Activated CD4-positive, alpha-beta T cell treated with anti-CD3 and anti-CD28 coated beads for 48 hours (primary cell): ENCODE measurements at places on chromosomes 5 and 9.

GRCh38 chr9:103804077-103804735 lies 289.9 kb upstream of the SMC2 start:
- DNase-seq, result no peak

DNA sequence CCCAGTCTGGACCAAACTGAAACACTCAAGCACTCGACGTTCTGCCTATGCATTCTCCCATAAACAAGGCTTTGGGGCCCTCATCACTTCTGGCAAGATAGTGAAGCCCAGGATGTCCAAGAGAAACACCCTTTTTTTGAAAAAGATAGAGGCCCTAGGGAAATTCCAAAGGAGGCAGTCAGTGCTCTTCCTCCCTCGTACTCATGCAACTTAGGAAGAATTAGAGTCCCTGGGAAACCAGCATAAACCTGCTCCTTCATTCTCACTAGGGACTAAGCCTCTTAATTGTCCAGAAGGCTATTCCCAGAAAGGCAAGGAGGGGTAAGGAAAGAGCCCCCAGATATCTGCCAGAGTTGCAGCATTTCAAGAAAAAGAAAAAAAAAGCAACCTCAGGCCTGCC lies 7.8 kb upstream of the RUSC2 start:
- no peak for DNase-seq

DNA sequence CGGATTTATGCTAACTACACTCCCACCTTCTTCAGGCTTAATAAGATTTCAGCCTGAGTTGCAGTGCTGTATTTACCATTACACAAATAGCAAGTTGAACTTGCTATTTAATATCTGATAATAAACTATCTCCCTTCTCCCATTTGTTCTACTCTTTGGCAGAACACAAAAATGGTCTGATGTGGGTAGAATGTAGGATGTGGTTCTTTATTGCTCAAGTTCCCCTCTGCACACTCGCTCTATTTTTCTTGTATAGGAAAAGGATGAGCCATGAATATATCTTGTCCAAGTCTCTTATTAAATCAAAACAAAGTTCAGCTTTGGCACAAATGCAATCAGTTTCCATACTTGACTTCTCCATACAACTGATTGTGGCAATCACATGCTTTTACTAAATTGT lies 37.2 kb upstream of the KIF2A start:
- no peak for DNase-seq

DNA sequence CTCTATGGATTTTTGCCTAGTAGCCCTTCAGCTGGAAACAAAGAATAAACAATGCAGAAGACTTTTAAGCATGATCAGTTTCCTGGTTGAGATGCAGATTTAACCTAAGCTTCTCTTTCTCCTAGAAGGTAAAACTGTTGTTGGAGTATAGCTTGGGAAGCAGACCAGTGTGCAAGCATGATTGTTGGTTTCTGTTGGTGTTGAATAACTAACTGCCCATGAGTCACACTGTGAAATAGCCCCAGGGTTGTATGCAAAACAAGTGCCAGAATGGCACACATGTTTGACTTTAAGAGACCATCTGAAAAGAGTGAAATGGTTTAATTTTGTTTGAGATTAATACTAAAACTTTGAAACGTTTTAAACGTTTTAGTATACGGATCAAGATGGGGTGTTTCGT lies 227.1 kb downstream of the ARHGEF28 start:
- no peak for DNase-seq

GRCh38 chr5:123208668-123209501 lies 119.8 kb downstream of the PRDM6 start:
- no peak for DNase-seq

- DNase-seq, result no peak
Observed at GRCh38 chr5:138960145-138960692, 85.1 kb upstream of the LRRTM2 start.

- peak; percentile 56 for DNase-seq
Observed at GRCh38 chr5:108749128-108749861, 1.6 kb downstream of the FER start.

DNA sequence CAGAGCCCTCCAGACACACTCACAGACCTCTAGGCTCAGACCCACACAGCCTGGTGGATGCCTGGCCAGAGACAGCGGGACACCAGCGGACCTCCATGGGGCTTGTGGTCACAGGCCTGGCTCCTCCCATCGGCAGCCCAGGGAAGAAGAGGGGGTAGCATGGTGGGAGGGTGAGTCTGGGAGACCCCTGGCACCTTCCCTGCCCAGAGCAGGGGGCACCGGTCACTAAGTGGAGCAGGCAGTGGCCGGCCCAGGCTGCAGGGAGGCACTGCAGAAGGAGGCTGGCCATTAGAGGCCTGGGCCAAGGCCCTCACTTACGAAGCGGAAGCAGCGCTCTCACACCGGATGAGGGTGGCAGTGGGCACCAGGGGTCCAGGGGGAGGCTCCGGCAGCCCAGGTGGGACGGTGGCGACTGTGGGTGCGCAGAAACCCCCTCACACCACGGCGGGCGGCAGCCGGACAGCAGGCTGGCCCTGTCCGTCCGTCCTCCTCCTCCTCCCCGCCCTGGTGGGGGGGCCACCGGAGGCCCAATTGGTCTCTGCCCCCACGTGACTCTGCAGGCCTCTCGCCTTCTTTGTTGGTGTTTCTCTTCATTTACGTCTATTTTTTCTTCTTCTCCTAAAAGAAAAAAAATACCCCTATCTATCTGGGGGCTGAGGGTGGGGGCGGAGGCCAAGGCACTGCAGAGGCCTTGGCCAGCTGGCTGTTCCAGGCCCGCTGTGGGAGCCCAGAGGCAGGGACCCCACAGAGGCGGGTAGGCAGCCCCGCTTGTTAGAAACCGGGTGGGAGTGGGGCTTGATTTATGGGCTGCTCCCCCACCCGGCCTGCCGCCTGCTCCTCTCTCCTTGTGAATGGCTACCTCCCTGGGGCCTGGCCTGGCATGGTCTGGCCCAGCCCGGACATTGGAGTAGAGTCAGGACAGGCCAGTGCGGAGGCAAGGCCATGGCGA lies at the start of gene NR5A1:
Gene NR5A1 (minus strand): TSS at position 469 of the 949 bp plus-strand sequence. CDS start 4,004 bp downstream, outside the sequence.
- DNase-seq, result no peak

- no peak for DNase-seq
Observed at GRCh38 chr9:12906646-12907045, 131.8 kb downstream of the LURAP1L start.

- DNase-seq, result no peak
Observed at GRCh38 chr5:142545650-142546322, 140.1 kb downstream of the FGF1 start.

- DNase-seq, result no peak
Observed at GRCh38 chr5:145976431-145977155, 40.2 kb downstream of the SH3RF2 start.

DNA sequence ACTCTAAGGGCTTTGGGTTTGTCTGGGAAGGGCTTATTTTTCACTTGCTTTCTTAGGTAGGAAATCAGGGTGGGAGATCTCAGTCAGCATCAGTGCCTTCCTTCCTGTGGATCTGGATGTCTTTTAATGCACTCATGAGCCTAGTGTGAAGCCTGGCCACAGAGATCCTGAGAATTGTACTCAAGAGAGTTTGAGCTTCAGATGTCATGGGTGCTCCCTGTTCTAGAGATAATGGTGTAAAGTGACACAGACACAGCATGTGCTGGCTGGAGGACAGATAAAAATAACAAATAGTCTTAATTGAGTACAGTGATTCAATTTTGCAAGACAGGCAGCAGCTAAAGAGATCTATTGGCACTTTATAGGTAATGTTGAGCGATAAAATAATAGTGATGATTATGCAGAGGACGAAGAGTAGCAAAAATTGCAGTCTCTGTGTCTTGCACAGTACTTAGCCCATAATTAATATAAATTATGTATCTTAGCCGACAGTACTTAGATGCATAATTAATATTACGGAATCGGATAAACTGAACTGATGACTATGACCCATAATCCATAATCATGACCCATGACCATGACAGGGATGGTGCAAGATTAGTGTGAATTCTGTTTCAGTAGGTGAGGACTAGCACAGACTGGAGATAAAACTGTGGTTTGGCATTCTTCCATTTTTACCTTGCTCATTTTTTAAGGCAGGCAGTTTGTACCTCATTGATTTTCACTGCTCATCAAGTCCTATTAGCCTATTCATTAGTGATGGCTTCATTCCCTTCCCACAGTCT lies 408.7 kb upstream of the PIK3R1 start:
- DNase-seq, result no peak

GRCh38 chr5:10856683-10857337 lies 95.8 kb upstream of the DAP start:
- peak; percentile 54 for DNase-seq

DNA sequence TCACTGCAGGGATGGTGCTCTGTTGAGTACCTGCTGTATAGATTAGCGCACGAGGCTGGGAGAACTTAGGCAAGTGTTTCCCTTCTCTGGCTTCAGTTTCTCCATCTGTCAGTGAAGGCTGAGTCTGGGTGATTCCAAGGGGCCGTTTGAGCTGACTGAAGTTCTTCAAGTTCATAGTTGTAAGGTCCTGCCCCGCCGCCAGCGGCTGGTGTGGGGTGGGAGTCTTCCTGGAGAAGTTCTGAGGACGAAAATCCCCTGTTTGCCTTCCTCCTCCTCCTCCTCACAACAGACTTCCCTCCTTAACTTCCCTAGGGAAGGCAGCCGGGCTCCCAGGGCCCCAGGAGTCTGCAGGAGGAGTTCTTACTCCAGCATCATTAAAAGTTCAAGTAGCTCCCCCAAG lies 1.7 kb upstream of the HRCT1 start:
- no peak for DNase-seq

DNA sequence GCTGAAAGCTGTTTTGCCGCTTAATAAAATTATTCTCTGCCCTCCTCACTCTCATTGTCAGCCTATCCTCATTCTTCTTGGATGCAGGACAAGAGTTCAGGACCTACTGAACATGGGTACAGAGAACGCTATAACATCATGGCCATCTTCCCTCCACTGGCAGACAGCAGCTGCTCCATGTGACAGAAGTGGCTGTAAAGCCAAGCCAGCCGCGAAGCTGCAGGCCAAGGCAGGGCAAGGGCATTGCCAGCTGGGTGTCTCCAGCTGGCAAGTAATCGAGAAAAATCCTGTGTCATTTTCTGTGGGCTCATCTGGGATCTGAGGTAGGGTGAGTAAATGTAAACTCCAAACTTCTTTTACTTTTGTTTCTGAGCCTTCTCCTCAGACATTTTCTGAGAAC lies 84.8 kb downstream of the SLC25A46 start:
- no peak for DNase-seq

DNA sequence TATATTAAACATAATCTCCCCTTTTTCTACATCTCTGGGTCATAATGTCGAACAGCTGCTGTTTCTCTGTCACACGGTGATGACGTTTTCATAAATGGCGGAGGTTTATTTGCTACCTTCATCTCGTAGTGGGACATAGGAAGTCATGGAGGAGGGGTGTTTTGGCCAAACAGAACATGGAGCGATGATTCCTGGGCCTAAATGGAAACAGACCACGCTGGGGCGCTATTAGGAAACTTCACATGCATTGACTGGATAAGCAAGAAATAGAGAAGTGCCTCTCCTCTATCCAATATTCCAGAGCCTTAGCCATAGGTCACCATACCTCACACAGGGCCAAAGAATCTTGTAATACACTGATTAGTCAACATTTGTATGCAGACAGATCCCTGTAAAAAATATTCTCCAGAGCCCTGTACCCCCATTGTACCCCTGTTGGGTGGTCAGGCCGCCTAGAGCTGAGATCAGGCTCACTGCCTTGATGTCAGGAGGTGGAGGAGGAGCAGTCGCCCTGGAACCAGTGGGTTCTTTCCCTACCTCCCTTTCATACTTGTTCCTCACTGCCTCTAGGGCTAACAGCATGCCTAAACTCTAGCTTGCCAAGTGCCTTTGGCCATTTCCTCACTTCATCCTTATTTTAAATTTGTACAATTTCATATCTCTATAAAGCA lies 77.8 kb upstream of the SPIN1 start:
- DNase-seq, result no peak

DNA sequence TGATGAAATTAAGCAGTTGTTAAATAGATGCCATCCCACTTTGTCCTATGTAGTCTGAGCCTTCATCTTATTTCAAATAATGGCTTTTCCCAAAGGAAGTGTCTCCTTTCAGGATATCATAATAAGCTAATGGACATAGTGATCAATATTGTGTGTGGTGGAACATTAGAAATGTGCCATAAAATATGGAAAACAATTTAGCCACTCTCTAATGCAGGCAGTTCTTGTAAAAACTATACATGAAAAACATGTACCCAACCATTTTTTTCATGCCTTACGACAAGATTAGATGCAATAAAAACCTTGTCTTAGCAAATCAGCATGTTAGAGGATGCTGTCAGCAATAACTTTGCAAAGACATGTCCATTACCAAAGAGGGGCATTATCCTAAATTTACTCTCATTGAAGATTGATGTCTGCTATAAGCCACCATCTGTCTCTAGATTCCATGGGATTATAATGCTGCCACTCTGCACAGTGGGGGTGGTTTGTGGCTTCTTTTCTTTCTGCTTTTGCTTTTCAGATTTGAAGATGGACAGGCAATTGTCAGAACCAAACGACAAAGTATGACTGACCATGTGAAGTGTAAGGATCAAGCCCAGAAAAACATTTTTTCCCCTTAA lies 724.0 kb upstream of the ZNF608 start:
- no peak for DNase-seq

DNA sequence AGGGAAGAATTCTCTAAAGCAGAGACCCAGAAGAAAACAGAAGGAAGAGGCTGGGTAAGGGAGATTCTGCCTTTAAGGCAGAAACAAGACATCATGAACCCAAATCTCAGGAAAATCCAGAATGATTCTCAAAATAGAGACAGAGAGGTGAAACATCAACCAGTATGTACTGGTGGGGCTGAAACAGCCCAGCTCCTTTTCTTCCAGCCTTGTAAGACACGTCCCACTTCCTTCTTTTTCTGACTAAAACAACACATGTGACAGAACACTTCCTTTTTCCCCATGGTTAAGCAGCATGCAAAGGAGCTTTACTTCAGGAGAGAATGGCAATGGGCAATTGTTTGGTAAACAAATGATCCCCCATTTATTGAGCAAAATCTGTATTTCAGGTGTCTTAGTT lies 230.8 kb upstream of the NR4A3 start:
- DNase-seq, result no peak

DNA sequence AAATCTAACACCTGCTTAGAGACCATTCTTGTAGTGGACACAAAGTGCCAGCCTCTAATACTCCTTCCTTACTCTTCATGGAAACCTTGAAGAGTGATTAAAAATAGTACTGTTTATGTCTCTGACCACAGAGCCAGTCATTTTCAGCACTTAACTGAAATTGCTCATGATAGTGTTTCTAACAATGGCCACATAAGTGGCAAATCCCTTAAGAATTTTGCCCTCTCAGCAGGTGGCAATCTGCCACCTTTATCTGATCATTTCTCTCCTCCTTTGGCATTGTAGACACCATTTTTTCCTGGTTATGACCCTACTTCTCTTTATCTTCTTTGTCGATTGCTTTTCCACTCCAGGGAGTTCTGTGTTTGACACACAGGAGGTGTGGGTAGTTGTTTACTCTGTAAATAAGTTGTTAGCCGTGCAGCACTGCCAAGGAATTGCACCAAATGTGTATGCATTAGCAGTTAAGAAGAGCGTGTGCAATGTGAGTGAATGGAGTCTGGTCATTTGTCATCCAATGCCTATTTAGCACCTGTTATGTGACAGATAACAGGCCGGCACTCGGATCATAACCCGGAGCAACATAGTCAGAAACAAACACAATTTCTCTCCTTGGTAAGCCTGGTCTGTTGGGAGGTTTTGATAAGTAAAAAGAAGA lies 36.8 kb upstream of the STARD4 start:
- DNase-seq, result no peak

- no peak for DNase-seq
Observed at GRCh38 chr9:89179540-89179894, 899 bp upstream of the SHC3 start.
